Gastroesophageal sphincter (tissue), 4 donors: ENCODE measurements at places on chromosomes 1 and 21. TPM values are rescaled to one million over a fixed set of nuclear protein-coding genes. Genes with fewer than 3 reads are reported as not detected.

Gene PLA2G2A
- 93.4 TPM for total RNA-seq

Gene CELA3B
- total RNA-seq, result not detected

Gene SPRR2B
- total RNA-seq, result not detected

Gene NPPB
- total RNA-seq, result not detected

Gene SYTL1
- total RNA-seq, result 4.5 TPM

Gene RGS18
- 0.47 TPM for total RNA-seq

Gene GART
- total RNA-seq, result 74.2 TPM

Gene NFASC
- 121 TPM for total RNA-seq

Gene CFAP298
- total RNA-seq, result 55.7 TPM
